ENCODE measurements at places on chromosomes 4 and X.

DNA sequence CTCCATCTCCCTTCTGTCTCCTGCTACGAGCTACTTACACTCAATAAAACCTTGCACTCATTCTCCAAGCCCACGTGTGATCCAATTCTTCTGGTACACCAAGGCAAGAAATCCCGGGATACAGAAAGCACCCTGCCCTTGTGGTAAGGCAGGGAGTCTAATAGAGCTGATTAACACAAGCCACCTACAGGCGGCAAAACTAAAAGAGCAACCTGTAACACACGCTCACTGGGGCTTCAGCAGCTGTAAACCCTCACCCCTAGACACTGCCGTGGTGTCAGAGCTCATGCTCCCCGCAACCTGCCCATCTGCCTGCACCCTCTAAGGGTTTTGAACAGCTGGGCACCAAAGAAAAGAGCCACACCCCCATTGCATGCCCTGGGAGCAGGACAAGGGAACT lies 755.4 kb upstream of the HTR2C start:
- DNase-seq, result no peak

DNA sequence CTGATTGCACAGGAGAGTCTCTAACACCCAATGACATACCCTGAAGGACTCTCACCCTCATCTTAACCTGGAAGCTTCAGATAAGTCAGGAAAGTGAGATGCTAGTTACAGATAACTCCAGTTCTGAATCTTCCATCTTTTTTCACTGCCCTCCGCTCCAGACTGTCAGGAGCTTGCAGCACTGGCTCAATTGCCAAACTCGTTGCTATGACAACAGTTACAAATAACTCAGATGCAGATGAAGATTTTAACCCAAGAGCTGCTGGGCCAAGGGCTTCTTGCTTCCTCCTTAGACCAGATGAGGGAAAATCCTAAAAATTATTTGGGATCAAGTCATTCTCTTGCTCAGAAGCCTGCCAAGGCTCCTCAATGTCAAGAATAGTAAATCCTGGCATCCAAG lies 109.1 kb upstream of the HUWE1 start:
- no peak for DNase-seq

DNA sequence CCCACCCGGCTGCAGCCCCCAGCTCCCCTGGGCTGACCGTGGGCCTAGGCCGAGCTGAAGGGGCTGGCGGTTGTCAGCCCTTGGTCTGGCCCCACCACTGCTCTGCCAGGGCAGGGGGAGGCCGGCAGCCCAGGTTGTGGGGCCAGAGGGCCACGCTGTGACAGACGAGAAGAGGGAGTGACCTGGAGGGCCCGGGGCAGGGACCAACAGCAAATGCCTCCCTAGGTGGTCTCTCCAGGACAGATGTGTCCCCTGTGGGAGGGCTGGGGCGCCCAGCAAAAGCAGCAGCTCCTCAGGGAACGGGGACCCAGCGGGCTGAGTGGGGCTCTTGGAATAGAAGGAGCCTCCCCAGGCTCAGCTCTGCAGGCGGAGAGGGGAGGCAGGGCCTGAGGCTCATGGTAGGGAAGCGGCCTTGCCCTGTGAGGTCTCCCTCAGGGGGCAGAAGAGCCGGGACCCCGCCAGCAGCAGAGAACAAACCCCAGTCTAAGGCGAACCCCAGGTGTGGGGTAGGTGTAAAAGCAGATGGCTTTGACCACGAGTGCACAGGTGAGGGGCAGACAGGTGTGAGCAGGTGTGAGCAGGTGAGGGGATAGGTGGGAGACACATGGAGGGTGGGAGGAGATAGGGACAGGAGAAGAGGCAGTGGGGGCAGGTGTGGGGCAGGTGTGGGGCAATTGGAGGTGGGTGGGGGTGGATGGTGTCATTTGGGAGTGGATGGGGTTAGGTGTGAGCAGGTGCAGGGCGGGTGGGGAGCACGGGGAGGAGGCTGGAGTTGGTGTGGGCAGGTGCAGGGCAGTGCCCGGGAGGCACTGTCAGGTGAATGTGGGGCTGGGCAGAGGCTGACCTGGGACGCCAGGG lies 34.1 kb upstream of the SPON2 start:
- no peak for DNase-seq

GRCh38 chr4:155948541-155948940 lies 5.1 kb downstream of the CTSO start:
- no peak for DNase-seq

- no peak for DNase-seq
Measured at GRCh38 chr4:43547561-43547960, 655.0 kb downstream of the GRXCR1 start.

GRCh38 chr4:94208266-94208665 lies 601 bp downstream of the SMARCAD1 start:
- no peak for DNase-seq
